Skin of body (tissue), 3 donors: ENCODE measurements at places on chromosomes 5 and 9. TPM values are rescaled to one million over a fixed set of nuclear protein-coding genes. Genes with fewer than 3 reads are reported as not detected.
A peak's percentile ranks its signal among the peaks of the same experiment; 100 is the strongest.

GRCh38 chr5:100872408-100873190, 30.5 kb downstream of the ST8SIA4 start:
- DNase-seq, result no peak

DNA sequence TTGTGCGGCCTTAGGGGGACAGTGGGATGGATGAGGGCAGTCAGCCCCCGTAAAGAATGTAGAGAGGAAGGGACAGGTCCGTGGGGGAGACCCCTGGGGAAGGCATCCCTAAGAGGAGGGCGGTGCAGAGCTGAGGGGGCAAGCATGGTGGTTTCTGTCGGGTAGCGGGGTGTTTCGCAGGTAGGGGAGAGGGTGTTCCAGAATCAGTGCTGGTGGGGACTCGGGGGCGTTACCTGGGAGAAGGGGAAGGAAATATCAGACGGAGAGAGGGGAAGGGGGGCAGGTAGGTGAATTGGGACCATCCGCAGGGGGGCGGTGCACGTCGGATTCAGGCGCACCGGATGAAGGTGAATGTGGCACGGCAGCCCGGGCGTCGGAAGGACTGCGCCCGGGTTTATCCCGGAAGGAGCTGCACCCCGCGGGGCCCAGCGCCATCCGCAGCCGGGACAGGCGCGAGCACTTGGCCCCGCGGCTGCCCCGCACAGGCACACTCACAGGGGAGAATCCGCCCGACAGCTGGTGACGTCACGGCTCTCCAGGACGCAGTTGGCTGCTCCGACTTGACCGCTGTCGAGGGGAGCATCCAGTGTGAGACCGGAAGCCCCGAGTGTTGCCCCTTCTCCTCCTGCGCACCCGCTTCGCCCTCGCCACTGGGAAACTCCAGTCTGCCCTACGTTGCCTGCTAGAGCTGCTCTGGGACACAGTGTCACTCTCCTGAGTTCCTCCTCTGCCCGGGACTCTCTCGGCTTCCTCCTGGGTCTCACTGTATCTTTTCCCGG, 1.3 kb downstream of the CD72 start:
- no peak for DNase-seq

GRCh38 chr5:60196385-60197113, 303.0 kb upstream of the PDE4D start:
- peak; percentile 30 for DNase-seq

DNA sequence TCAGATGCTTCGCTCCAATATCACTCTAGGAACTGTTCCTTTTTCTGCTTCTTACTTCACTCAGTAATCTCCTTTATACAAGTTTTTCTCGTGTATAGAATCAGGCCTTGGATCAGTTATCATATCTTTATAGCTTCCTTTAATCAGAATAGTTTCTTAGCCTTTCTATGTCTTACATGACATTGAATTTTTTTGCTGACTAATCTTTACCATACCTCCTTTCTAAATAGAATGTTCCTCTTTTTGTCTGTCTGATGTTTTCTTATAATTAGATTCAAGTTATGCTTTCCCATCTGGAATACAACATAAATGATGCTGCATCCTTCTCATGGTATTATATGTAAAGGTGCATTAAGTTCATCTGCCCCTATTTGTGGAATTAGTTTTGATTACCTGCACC, 40.2 kb upstream of the TYRP1 start:
- no peak for DNase-seq

DNA sequence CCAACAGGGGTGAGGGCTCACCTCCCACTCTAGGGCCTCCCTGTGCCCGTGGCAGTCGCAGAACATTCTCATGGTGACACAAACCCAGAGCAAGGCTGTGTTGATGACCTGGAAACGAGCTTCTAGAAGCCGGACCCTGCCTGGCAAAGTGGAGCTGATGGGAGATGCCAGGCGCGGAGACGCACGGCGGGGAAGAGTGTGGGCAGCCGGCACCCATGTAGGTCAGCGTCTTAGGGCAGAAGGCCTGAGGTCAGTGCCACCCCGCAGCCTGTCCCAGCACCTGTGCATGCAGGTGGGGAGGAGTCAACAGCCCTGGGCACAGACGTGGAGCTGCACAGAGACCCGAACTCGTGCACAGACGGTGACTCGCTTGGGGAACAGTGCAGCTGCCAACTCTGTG, 5.4 kb downstream of the SLC6A18 start:
- DNase-seq, result no peak

GRCh38 chr9:89218040-89218928, 39.7 kb upstream of the SHC3 start:
- DNase-seq, result no peak

DNA sequence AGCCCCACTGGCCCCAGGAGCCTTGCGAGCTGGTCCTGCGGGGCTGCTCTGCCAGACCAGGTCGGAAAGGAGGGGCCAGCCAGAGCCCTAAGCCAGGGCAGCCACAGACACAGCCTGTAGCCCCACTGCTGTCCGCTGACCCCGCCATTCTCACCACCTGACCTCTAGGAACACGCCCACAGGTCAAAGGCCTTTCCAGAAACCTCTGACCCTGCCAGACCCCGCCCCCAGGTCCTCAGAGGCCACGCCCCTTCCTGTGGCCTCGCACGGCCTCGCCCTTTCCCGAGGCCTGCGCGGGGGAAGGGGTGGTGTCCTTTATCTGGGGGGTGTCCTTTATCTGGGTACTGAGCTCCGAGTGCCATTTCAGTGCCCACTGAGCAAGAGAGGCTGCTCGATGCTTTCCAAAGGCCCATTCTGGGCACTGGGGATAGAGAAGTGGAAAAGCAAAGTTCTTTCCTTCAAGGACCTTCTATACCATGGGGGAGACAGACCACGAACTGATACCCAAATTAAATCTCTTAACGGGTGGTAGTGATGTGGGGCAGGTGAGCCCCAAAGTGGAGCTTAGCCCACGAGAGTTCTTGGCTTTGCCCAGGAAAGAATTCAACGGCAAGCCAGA, 46.5 kb downstream of the P4HA2 start:
- DNase-seq, result no peak

SLC6A18 gene
- not detected for total RNA-seq

IFNW1 gene
- not detected for total RNA-seq

OXCT1 gene
- 32.5 TPM for total RNA-seq

IARS1 gene
- total RNA-seq, result 123 TPM
